ENCODE measurements at places on chromosomes 2 and 18. TPM values are rescaled to one million over a fixed set of nuclear protein-coding genes. Genes with fewer than 3 reads are reported as not detected.

The BOLL gene
- total RNA-seq, result 5.5 TPM

The EVA1A gene
- 14.4 TPM for total RNA-seq

DNA sequence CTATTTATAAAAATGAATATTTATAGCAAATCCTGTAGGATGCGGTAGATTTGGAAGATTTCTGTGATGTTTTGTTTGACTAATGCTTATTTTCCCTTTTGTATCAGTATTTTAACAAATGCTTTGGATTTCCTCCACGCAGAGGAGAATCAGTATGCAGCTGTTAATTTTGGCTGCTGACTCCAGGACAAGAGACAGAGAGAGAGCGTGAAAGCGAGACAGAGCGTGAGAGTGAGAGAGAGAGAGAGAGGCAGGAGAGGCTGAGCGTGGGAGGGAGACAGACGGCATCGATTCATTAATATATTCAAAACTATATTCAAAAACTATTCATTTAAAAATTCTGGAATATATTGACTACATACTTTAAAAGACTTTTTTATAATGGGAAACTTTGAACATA is 62.5 kb downstream of the RRM2 start:
- no peak for DNase-seq

DNA sequence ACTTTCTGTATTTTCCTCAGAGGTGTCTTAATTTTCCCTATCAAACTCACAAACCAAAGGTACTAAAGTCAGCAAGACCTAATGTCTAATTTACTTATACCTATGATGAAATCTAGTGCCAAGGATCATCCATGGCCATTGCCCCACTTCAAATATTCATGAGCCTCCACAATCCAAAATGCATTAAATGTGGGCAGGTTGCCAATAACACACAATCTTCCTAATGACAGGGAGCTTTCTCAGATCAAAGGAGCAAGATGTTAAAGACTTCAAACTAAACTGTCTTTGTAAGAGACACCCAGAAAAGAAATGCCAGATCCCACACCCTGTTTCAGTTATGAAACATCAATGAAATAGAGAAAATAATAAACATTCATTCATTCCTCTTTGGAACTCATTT is 143.2 kb downstream of the TMEFF2 start:
- DNase-seq, result peak; percentile 2

GRCh38 chr2:133107058-133107815 is 437.2 kb upstream of the LYPD1 start:
- DNase-seq, result no peak

GRCh38 chr2:197080578-197081216 is 154.2 kb upstream of the PGAP1 start:
- DNase-seq, result no peak

DNA sequence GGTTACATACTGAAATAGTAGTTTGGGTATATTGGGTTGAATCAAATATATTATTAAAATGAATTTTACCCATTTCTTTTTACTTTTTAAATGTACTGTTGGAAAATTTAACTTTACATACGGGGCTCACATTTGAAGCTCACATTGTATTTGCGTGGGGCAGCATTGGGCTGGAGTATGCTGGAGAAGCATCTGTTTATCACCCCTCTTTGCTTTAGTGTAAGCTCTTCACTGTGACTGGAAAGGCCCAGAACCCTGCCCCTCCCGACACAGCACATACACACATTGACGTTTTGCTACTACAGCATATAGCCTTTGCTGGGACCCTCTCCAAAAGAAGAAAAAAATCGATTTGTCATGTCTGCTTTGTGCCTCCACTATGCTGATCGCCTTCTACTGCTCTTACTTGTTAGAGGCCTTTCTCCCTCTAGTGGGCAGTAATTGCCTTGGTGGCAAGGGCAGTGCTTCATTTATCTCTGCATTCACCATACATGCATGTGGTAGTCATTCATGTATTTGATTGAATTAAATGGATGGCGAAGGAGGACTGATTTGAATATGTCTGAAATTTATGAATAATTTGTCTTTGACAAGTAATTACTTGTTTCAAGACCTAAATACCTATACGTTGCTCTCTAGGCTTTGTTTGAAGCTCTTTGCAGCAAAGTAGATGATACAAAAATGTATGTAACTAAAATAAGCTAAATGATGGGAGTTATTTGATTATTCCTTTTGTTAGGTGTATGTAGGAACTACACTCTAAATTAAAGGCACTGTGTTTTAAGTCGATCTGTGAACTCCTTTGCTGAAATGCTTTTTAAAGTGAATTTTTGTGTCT is 37.4 kb downstream of the VAPA start:
- peak; percentile 58 for DNase-seq

The ZNF396 gene
- 13.2 TPM for total RNA-seq

DNA sequence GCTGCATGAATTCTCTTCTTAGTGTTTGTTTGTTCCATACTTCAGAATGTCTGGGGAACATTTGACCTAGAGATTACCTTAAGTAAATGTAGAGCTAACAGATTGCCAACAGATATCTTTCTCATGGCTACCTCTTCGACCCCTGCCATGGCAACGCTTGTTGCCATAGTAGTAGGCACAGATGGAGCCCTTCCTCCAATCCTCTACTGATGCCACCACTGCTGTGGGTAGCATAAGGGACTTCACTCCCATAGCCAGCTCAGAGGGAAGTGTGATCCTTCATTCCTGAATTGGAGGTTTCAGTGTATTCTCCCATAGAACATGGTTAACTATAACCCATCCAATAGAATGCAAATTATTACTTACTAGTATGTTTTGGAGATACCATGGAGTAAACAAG is 543.6 kb upstream of the NRP2 start:
- DNase-seq, result no peak
